Foreskin keratinocyte (primary cell): ENCODE measurements at places on chromosomes 4 and X. TPM values are rescaled to one million over a fixed set of nuclear protein-coding genes. Genes with fewer than 3 reads are reported as not detected.

The UVSSA gene
- polyA plus RNA-seq, result 2.6 and 3.3 TPM in 2 replicates

DNA sequence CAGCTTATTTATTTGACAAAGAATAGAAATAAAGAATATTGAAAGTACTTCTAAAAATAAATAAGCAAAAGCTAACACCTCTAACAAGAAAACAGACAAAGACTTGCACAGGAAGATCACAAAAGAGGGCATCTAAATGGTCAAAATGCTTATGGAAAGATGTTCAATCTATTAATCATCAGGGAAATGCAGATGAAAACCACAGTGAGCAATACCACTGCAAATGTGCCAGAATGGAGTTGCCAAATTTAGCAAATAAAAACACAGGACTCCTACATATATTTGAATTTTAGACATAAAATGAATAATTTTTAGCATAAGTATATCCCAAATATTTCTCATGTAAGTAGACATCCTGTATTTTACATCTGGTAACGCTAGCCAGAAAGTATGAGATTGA is 56.1 kb upstream of the HPGD start:
- DNase-seq, result peak; percentile 52

GRCh38 chr4:92714640-92715039 is 410.9 kb downstream of the GRID2 start:
- no peak for DNase-seq

DNA sequence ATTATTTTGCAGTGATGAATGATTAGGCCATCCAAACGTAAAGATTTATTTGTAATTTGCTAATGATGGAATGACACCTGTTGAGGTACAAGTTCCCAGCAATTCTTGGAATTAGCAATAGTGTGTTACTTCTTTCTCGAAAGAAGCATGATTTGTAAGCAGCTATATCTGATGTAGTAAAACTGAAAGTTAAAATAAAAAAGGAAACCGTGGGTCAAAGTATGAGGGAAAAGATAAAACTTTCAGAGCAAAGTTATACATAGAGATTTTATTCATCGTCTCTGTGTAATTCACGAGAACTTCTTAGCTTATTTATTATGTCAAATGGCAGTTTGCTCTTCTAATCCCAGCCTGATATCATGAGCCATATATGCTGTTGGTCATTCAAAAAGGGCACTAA is 59.0 kb downstream of the NFKB1 start:
- no peak for DNase-seq

DNA sequence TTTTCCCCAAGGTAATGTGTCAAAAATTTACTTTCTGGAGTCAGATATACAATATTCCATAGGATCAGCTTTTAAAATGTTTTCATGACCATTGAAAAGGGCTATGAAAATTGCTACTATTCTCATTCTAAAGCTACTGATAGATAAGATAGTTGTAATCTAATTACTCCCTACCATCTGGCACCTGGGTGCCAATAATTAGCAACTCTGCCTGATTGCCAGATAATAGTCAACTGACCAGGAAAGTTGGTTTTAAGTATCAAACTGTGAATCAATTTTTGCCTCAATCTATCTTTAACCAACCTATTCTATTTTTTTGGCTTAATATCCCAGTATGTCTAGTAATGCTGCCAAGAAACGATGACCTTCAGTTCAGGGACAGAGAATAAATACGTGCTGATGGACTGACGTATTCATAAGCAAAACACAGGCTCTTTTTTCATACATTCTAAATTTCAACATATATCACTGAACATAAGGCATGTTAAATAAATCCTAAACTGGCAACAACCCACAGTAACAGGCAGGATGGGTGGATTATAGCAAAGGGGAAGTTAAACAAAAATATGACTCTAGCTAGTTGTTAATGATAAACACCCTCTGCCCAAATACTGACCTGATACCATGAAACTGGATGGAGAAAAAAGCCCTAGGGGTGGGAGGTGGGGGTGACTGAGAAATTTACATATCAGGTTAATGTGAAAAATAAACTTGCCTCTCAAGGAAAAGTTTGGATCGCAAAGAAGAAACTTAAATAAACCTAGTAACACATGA is 18.2 kb downstream of the SH3RF1 start:
- no peak for DNase-seq

GRCh38 chr4:86333236-86333635 is 26.6 kb downstream of the MAPK10 start:
- no peak for DNase-seq

- DNase-seq, result peak; percentile 67
Measured at GRCh38 chrX:46922611-46923010, 10.4 kb downstream of the JADE3 start.

GRCh38 chr4:113899271-113900070 is 80.0 kb downstream of the ARSJ start:
- DNase-seq, result no peak

The FRMD7 gene
- polyA plus RNA-seq, result not detected in 2 replicates

DNA sequence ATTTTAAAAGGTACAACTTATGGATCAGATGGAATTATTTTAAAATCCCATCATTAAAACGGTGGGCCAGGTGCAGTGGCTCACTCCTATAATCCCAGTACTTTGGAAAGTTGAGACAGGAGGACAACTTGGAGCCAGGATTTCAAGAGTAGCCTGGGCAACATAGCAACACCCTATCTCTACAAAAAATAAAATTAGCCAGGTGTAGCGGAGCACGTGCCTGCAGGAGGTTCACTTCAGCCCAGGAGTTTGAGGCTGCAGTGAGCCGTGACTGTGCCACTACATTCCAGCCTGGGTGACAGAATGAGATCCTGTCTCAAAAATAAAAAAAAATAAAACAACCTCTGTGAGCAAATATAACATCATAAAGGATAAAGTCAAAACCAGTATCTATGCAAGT is 11.4 kb downstream of the ADH5 start:
- no peak for DNase-seq

GRCh38 chr4:75637176-75637575 is 6.8 kb upstream of the CDKL2 start:
- peak; percentile 18 for DNase-seq

The EDNRA gene
- 0.82 and 1.5 TPM in 2 replicates for polyA plus RNA-seq

- no peak for DNase-seq
Measured at GRCh38 chr4:103095080-103095479, 4.6 kb downstream of the BDH2 start.

- no peak for DNase-seq
Measured at GRCh38 chrX:20665481-20665880, 398.8 kb upstream of the RPS6KA3 start.

The TLR8 gene
- polyA plus RNA-seq, result not detected in 2 replicates

- DNase-seq, result no peak
Measured at GRCh38 chrX:78313526-78313925, 13.9 kb downstream of the CYSLTR1 start.

DNA sequence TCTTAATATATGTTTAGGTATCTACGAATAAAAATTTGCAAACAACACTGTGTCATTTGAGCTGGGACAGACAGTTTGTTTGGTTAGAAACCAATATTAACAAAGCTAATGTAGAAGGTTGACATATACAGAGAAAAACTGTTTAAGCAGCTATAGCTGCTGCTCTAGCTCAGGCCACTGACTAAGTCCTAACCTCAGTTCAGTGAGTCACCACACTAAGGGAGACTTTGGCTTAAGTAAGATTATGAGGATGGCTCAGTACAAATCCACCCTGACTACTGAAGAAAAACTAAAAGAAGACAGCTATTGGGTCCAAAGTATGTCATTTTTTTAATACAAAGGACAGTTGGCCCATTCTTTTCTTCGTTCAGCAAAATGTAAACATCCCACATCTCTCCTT is 717.3 kb upstream of the ACTRT1 start:
- no peak for DNase-seq

DNA sequence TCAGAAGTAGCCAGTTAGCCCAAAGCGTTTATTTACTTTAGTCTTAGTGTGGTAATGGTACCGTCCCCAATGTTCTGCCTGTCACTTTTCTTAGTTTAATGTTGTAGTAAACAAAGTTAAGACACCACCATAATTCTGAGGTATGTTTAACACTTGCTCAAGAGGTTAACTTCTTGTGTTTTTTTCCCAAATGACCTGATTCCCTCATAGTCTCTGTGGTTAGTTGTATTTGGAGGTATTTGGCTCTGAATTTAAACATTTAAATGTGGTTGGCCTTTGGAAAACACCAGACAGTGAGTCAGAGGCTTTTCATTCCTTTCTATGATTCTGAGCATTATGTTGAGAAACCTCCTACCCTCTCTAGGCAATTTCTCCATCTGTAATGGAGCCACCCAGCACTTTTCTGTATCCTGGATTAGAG is 47.9 kb downstream of the CXCL1 start:
- peak; percentile 89 for DNase-seq

DNA sequence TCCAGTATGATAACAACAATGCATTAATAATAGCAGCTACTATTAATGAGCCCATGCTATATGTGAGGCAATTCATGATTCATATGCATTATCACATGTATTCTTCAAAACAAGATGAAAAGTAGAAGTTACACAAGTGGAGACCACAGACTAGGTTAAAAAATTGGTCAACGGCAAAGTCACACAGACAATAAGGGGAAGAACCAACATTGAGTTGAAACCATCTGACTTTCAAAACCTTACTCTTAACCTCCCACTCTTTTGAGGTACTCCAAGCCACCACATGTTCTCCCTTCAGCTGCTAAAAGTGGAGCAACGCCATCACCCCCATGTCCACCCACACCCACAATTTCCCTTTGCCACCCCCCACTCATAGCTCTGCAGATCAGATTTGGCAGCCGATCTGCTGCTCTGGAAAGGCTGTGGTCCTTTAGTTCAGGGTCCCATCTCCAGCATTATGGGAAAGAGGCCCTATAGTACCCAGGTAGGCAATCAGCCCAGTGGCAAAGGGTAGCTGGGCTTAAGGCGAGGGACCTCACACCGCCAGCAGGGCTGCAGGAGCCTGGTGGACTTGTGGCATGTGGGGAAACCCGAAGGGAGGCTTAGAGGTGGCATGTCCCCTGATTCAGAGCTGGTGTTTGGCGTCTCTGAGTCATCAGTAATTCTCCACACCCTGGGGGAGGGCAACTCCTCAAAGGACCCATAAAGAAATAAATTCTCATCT is 33.5 kb upstream of the CYBB start:
- no peak for DNase-seq

The CCDC120 gene
- 7.3 and 7.8 TPM in 2 replicates for polyA plus RNA-seq
